ELF-1 (cell line): ENCODE measurements at places on chromosomes 6 and 20.

DNA sequence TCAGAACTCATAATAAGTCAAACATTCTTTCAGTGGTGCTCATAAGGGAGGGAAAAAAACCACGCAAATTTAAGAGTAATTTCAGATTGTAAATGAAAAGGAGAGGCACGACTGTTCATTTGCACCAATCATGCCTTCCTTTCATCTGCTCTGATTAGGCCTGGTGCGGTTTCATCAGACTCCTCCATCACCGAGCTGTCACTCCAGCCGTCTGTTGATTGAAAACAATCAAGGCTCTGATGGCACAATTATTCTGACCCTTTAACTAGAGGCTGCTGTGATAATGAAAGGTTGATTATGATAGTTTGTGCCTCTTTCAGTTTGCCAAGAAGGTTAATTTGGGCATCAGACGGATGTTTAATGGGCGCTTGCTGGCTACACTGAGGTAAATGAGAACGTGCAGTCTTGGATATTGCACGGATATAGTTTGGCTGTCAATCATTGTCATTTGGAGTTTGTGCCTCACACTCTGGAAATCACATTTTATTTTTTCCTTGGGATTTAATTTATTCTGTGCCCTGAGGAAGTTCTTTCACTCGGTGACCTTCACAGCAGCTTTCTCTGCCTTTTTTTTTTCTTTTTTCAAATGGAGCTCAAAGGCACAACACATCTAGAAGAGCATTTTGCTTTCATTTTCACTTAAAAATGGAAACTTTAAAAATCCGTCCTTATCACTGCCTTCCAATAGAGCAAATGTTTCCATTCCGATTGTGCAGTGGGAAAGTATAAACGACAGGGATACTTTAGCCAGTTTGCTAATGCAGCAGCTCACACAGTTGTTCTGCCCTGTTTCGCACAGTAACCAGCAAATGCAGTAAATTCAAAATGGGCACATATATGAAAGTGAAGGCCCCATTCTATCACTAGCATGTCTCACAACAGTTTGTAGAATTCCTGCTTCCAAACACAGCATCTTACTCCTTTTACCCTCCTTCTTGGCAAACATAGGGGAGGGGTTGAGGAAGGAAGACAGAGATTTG is 172.8 kb downstream of the KLHL32 start:
- no peak for DNase-seq

GRCh38 chr6:121630716-121631115 is 195.3 kb downstream of the GJA1 start:
- no peak for DNase-seq

GRCh38 chr6:115969207-115969929 is 91.3 kb downstream of the FRK start:
- DNase-seq = peak; percentile 10

DNA sequence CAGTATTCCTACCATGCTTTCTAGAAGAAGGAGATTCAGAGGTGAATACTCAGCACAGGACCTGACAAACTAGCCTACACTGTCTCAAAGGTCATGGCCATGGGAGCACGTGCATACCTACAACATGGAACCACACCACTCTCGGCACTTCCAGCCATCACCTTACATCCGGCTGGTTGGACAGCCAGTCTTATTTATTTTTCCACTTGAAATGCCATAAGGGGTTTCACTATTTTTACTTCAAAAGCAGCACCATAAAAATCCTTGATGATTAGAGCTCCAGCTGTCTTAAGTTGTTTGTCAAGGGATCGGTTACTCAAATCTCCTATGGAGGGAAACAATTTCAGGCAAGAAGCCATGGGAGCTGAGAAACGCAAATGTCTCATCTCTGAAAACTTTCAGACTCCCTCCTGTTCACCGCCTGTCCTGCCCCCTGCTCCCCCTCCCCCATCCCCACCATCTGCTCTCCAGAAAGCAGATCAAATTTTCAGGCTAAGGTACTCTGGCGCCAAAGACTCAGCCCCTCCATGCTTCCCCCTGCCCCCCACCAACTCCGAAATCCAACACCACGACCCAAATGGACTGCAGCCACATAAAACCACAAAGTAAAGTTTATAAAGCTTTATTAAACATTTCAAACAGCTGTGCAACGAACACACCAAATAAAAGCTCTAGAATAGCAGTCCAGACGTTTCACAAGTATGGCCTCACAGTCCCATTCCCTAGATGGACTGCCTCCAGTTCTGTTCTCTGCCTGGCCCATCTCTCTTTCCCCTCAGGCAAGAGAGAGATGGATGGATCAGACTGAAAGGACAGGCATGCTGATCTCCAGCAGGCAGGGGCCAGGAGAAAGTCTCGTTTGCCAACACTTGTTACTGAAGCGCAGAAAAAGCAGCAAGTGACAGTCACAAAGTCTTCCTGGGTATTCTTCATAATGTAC is 4.0 kb upstream of the NNAT start:
- DNase-seq = peak; percentile 47

DNA sequence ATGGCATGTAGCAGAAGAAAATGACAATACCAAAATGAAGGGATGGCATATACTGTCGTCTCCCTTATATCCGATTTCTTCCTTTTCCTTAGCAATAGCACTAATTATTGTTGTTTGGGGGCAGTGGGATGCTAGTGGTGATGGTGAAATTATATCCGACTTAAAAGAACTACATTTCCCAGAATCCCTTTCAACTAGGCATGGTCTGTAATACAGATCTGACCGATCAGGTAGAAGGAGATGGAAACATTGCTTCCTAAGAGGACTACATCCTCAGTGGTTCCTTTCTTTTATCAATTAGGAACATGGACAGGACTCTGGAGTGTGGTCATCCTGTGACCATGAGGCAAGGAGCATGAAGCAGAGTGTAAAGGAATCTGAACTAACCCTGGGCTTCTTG is 532.6 kb downstream of the CBLN4 start:
- DNase-seq = no peak

DNA sequence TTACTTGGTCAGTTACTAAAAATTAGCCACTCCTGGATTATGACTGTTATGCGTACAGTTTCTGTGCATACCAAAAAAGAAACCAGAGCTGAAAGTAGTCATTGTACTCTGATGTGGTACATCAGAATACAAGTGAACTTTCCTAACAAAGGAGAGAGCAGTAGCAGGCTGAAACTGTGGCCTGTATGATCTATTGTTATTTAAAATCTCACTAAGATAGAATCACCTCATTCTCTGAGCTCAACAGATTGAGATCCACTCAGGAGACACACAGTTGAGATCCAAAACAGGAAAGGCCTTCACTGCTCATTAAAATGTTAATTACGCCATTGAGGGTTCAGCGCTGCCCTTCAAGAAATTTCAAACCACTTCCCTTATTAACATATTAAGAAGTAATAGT is 576.4 kb downstream of the LMBRD1 start:
- no peak for DNase-seq

DNA sequence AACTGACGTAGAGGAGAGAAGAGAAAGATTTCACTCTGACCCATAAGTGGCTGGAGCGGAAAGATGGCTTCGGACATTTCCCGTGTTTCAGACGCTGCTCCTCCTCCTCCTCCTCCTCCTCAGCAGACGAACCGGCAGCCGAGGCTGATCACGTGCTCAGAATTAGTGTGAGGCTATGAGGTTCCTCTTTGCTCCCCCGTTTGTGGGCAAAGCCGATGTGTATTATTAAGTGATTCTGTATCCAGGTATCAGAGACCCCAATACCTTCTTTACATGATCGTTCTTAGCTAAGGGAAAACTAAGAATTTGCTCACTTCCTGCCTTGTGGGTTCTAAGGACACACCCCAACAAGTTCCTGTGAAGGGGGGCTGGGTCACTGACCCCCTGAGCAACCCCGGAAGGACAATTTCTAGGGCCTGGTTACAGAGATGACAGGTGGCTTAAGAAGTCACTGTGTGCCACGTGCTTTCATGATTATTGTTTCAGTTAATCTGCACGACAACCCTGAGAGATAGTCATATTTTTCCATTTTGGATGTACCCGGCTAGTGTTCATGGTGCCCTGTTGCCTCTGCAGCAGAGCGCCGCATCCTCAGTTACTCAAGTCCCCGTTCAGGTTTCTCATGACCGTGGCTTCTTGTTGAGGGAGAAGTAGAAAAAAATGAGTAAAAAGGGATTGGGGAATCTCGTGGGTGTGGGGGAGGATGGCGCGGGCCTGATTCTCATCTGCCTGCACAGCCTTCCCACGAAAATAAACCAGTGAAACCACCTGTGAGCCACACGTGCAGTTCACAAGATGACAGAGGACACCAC is 671.8 kb downstream of the QKI start:
- no peak for DNase-seq

DNA sequence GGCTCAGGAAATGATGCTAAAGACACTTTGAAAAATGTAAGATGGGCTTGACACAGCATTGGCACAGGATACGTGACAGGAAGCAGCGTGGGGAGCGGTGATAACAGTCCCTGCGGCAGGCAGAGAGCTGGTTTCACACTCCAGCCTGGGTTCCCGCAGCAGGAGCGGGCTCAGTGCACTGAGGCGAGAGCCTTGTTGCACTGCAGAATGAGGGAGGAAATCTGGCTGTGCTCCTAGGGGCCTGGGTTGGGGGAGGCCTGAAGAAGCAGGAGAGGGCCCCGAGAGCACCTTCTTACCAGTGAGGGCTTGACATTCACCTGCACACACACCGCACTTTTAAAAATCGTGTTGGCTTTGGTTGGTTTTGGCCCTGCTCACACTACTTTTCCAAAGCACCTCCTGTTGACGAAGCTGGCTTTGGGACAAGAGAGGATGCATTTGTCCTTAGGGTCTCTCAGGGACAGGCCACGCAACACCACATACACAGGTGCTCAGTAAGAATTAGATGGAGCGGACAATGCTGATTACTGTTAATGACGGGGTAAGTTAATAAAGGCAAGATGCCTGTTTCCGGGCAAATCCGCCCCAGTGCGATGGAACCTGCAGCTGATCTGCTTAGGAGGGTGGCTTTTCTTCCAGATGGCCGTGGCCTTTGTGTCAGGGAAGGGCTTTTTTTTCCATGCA is 49.4 kb upstream of the ARMC2 start:
- no peak for DNase-seq

GRCh38 chr6:131117878-131118277 is 17.4 kb upstream of the AKAP7 start:
- no peak for DNase-seq

GRCh38 chr6:5537967-5538366 is 276.7 kb downstream of the FARS2 start:
- no peak for DNase-seq

DNA sequence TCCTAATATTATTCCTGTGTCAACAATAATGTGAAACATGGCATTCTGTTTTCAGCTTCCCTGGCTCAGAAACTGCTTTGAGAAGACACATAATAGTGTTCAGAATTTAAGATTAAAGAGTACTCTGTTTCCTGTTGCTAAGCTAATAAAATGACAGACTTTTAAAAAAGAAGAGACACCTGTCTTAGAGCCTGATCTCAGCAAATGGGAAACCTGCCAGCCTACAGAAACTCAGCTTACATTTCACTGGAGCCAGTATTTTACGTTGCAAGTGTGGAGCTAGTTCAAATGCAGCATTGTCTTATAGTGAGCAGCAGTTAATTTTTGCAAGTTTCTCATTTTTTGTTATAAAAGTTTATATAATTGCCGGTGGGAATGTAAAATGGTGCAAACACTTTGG is 28.8 kb downstream of the KIZ start:
- DNase-seq = no peak

DNA sequence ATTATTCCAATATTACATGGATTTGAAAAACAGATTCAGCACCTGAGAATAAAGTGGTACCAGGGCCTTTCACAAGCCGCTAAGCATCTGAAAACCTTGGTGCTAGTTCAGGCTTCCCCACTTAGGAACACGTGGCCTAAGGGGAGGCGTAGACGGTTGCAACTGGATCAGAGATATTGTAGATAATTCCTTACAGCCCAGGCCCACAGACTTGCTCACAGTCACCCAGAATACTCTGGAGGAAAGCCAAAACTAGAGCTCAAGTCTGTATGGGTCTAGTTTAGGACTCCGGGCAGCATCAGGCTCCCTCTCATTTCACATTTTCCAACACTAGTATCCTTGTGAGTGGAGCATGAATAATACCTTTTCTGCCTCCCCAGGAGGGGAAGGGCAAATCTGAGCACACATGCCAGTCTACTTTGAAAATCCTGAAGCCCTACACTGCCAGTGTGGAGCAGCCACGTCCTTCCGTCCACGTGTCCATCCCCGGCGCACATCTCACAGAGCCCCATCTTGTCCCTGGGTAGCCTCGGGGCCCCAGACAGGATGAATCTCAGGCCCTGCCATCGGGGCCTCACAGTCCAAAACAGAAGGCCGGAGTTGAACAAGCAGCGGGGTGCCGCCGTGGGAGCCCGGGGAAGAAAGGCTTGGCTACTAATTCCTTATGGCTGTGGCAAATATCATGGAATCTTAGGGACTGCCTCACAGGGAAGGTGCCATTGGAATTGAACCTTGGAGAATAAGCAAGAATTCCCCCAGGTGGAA is 299.3 kb downstream of the NRN1 start:
- no peak for DNase-seq

- DNase-seq = no peak
Observed at GRCh38 chr20:50724112-50724725, 7.2 kb upstream of the PARD6B start.

GRCh38 chr6:3987053-3987452 is 91.9 kb downstream of the FAM217A start:
- DNase-seq = peak; percentile 70

- DNase-seq = no peak
Observed at GRCh38 chr20:45038745-45039474, 62.0 kb downstream of the KCNS1 start.

- no peak for DNase-seq
Observed at GRCh38 chr6:142913036-142913510, 31.9 kb downstream of the HIVEP2 start.

DNA sequence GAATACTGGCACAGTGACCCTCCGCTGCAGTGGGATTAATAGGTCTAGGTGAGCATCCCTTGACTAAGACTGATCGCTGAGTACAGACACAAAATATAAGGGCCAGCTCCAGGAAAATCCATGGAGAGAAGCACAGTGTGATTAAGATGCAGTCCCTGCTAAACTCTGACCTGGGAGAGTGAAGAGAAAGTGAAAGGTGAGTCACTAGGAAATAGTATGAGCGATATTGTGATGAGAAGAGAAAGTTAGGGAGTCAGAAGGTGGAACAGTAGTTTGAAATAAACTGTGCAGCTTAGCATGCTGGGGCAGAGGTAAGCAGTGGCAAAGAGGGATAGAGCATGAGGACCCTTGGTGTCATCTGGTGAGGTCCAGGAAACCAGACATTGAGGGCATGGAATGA is 278.6 kb upstream of the MAP3K7 start:
- DNase-seq = no peak

- DNase-seq = no peak
Observed at GRCh38 chr6:105648276-105648675, 245.4 kb upstream of the PREP start.
